Transverse colon (tissue), 4 donors: ENCODE measurements at places on chromosomes 7 and 10.
A peak's percentile ranks its signal among the peaks of the same experiment; 100 is the strongest.

GRCh38 chr7:88167223-88167622 lies 52.6 kb downstream of the SRI start:
- H3K36me3 ChIP-seq = no peaks in the 10 kb centered on the region
- peaks cover 6% of the 10 kb centered on the region for H3K4me1 ChIP-seq
- no peak for DNase-seq
- H3K27ac ChIP-seq = no peak overlapping the region
- H3K27me3 ChIP-seq = no peaks in the 10 kb centered on the region
- no peak overlapping the region for H3K4me3 ChIP-seq

DNA sequence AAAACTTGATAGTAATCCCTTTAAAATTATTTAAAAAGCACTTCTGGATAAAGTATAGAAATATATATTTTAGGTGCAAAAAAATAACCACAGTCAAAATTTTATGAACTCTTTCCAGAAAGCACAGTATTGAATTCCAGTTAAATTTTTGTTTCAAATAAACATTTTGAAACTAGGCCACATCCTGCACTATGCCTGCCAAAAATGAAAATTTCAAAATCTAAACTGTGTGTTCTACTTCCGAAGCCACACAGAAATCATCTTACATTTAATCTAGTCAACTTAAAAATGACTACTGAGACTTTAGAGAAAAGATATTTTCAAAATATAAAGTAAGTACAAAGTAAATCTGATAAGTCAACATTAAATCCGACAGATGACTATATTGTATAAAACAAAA lies 50.0 kb downstream of the MAGI2 start:
- H3K36me3 ChIP-seq = no peaks in the 10 kb centered on the region
- no peaks in the 10 kb centered on the region for H3K27me3 ChIP-seq

DNA sequence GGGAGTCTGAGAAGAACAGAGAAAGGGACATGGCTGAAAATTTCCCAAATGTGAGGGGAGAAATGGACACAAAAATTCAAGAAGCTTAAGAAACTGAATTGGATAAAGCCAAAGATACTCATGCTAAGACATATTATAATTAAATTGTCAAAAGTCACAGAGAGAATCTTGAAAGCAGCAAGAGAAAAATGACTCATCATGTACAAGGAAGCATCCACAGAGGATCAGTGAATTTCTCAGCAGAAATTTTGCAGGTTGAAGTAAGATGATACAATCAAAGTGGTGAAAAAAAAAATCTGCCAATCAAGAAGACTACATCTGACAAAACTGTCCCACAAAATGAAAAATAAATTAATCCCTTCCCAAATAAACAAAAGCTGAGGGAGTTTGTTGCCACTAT lies 56.8 kb downstream of the MPP7 start:
- no peaks in the 10 kb centered on the region for H3K4me1 ChIP-seq
- no peak overlapping the region for H3K27ac ChIP-seq
- H3K36me3 ChIP-seq = no peaks in the 10 kb centered on the region
- DNase-seq = no peak
- H3K27me3 ChIP-seq = no peaks in the 10 kb centered on the region

GRCh38 chr10:90424730-90425129 lies 433.1 kb downstream of the HTR7 start:
- H3K27me3 ChIP-seq = no peaks in the 10 kb centered on the region
- no peak overlapping the region for H3K27ac ChIP-seq

GRCh38 chr7:20894806-20895205 lies 108.1 kb upstream of the SP8 start:
- DNase-seq = no peak
- H3K4me1 ChIP-seq = no peaks in the 10 kb centered on the region
- no peaks in the 10 kb centered on the region for H3K36me3 ChIP-seq

DNA sequence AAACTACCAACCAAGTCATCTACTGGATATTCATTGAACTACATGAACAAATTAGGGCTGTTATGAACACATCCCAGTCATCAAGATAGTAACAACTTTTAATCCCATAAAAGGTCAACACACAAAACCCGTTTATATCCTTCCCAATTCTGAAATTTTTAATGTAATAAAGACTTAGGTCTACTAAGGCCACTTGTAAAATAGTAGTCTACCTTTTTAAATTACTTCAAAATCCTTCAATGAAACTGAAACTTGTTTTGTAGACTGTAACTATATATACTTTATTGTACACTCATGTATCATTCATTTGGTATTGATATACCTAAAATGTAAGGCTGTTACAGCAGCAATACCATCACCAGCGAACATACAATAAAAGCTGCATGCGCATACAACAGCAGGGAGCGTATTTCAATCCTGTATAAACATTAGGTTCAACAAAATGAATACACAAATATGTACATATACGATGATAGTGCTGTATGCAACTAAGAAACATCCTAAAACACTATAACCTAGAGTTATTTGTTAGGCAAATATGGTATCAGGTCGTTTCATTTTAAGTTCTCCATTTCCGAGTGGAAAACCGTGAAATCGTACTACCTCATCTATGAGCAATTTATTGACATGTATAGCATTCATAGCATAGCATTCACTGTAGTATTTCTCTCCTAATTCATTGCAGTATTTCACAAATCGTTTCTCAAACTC lies 973 bp downstream of the ATAD1 start:
- DNase-seq = no peak
- peak overlapping the region; percentile 65 for H3K4me3 ChIP-seq
- H3K27me3 ChIP-seq = no peaks in the 10 kb centered on the region
- peak overlapping the region; percentile 91 for H3K27ac ChIP-seq
